ENCODE measurements at places on chromosomes 1 and 21.

DNA sequence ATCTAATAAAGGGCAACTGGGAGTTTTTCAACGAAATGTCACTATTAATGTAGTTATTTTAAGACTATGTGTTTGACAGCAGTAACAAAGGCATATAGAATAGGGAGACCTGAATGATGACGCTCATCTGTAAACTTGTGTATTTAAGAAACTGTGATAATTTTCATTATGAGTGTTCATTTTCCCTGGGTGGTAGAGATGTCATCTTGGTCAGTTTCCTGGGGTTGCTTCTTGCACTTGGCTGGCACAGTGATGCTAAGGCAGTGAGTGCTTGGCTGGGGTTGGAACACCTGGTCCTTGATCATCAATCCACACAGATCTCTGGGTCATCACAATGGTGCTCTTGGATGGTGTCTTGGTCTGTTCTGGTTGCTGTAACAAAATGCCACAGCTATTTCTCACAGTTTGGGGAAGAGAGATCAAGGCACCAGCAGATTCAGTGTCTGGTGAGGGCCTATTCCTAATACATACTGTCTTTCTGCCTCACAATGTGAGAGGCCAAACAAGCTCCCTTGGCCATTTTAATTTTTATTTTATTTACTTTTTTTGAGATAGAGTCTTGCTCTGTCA is 7.9 kb upstream of the SMYD2 start:
- no peak for DNase-seq

GRCh38 chr1:43821471-43821870 is 112.1 kb upstream of the ARTN start:
- DNase-seq = no peak

DNA sequence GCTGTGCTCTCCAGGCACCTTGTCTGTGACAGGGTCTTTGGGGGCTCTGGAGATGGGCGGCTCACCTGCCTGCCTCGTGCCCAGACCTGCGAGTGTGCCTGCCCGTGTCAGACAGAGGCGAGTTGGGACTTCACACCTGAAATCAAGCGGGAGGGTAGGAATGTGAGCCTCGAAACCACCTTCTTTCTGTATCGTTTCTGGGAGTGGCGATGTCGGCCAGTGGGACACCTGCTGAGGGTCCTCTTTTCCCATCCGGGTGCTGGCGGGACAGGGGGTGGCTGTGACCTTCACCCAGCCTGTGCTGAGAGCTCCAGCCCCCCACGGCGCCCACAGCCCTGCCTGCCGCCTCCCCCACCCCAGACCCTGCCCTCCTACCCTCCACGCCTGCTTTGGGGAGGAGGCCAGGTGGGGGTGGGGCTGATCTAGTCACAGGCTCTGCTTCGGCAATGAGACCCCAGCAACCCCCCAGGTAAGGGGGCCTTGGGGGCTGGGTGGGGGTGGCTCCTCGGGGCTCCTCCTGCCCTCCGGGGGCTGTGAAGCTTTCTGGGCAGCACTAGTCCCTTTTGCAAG is 15.6 kb upstream of the FAAP20 start:
- DNase-seq = peak; percentile 58

- no peak for DNase-seq
Measured at GRCh38 chr1:205800427-205800826, 12.6 kb downstream of the SLC41A1 start.

GRCh38 chr21:40011371-40011770 is 144.1 kb downstream of the PCP4 start:
- DNase-seq = peak; percentile 92

DNA sequence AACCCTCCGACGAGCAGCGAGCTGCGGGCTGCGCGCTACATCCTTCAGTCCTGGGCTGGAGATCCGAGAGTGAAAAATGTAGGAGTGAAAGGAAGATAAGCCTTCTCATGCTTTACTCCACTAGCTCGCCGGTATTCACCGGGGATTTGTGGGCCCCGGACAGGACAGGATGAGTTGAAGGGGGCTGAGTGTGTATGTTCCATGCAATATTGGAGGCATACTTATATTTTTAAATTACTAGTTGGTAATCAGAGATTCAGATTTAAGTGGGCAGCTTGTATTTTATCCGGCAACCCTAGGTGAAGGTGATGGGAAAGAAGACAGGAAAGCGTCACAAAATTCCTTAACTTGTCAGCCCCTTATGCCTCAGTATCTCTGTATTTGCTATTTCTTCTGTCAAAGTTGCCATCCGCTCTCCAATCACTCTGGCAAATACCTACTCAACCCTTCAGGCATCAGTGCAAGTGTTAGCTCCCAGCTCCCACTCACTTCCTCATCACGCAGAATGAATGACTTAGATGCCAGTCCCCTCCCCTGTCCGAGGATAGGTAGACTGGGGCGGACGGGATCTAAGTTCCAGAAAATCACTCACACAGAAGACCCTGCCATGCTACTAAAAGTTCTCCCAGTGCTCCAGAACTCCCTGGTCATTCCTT is 503 bp upstream of the PIGM start:
- peak; percentile 18 for DNase-seq

DNA sequence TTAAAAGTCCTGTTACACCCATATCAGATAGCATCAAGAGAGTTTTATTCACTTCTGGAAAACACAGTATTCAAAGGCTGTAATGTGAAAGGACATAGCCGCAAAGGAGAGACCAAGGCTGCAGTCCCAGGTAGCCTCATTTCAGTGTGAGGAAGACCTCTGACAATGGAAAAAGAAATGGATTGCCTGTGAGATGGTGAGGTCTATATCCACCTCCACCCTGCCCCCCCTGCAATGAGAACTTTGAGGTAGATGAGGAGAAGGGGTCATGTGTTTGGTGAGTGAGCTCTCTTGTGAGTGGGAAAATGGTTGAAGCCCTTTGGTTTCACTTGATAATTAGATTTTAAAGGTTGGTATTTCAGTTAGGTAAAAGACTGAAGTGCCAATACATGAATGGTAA is 3.5 kb downstream of the MRPS6 start:
- no peak for DNase-seq

Data from tongue (tissue), 3 donors.